NCI-H1694 treated with DMSO at 0.1 percent for 48 hours (cell line): ENCODE measurements at places on chromosomes 4 and X.
A peak's percentile ranks its signal among the peaks of the same experiment; 100 is the strongest.

GRCh38 chr4:99723612-99724011 is 66.0 kb upstream of the C4orf54 start:
- no peak for DNase-seq

DNA sequence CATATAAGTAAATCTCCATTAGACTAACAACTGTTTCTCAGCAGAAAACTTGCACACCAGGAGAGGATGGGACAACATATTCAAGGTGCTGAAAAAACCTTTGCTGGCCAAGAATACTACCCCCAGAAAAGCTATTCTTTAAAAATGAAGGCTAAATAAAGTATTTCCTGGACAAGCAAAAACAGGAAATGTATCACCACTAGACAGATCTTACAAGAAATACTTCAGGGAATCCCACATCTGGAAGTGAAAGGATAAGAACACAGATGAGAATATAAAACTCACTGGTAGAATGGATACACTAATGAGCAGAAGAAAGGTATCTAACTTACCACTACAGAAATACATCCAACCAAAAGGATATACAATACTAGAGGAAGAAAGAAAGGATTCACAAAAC is 27.0 kb upstream of the ADH1C start:
- no peak for DNase-seq

DNA sequence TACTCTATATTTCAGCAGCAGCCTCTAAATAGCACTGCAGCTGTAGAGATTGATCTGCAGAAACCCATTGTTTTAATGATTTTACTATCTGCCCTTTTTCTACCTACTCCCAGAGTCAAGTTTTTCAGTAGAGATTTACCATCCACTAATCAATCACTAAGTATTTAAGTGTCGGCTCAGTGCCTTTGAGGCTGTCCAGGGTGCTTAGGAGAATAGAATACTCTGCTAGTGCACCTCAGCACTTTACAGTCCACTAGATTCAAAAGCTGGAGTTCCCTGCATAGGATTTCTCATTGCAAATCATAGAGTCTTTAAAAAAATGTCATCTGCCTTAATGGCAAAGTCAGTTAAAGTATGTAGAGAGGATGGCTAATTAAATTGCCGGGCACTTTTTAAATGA is 29.6 kb upstream of the ANAPC4 start:
- DNase-seq, result no peak

DNA sequence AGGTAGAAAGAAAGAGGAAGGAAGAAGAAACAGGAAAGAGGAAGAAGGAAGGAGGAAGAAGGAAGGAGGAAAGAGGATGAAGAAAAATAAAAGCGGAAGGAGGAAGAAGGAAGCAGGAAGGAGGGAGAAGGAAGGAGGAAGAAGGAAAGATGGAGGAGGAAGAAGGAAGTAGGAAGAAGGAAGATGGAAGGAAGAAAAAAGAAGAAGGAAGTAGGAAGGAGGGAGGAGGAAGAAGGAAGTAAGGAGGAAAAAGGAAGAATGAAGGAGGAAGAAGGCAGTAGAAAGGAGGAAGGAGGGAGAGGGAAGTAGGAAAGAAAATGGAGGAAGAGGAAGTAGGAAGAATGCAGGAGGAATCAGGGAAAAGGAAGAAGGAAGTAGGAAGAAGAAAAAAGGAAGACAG is 191.1 kb upstream of the TBL1X start:
- DNase-seq, result no peak

DNA sequence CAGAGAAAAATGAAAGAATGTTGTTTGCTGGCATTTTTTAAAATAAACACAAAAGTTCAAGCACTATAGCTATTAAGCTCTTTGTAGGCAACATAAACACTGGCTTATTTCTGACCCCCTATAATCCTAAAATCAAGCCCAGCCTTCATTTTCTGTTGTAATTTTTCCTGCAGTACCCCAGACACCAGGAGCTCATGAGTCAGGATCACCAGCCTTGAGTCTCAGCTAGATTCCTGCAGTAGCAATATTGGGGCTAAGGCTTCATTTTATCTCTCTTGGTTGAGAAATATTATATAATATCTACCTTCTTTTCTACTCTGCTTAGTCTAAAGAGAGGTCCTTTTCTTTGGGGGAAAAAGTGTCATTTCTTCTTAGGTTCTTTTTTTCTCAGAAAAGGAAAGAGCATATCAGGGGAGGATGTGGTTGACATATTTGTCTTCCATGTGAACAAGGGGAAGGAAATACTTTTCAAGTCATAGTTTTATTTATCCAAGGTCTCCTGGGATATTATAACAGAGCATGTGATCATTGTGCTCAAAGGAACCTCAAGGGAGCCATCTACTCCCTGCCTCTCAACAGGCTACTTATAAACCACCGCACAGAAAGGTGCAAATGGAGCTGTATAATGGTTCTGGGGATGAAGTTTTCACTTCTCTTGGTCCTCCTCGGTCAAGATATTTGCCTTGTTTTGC is 678.3 kb upstream of the NR3C2 start:
- no peak for DNase-seq

GRCh38 chr4:1192091-1192492 is 19.7 kb upstream of the SPON2 start:
- peak; percentile 44 for DNase-seq

DNA sequence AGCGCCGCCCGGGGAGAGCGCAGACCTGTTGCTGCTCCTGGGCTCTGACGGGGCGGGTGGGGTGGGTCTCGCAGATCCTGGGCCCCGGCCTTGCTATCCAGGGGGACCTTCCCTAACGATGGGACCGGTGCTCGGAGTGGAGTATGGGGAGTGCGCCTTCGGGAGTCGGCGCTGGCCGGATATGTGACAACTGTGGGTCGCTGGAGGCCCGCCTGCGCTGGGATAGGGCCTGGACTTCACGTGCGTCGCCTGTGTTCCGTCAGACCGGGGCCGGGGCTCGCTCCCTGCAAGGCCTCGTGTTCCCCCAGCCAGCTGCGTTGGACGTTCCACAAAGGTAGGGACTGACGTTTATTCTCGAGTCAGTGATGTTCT is 1.3 kb downstream of the TBL1X start:
- DNase-seq, result no peak

DNA sequence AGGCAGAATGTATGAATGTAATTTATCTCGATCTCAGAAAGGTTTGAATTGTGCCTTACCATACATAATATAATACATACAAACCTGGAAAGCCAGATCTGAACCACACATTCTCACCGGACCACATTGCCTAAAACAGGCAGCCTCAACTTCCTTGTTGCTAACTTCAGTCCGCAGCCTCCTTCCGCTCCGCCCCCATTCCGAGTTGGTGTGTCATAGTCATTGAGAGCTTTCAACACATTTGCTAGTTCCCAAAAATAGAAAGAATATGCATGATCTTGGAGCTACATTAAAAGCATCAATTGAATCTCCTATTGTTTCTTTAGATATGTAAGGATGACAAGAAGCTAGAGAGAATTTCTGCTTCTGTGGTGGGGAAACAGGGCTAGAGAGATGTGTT is 127.2 kb downstream of the ARHGEF9 start:
- no peak for DNase-seq

DNA sequence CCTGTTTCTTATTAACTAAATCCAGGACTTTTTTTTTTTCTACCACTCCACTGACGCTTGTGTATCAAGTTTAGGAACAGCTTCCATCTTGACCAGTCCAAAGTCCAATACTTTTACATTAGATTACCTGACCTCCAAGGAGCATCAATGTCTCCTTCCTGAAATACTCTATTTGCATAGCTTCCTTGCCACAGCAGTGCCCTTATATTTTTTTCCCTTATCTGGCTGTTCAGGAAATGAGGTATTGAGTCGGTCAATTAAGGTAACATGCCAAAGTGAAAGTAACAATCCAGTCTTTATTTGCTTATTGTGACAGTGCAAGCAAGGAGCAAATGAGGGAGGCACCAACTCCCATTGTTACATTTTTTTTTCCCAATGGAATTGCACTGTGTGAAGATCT is 730.8 kb upstream of the NDST4 start:
- DNase-seq, result no peak

- DNase-seq, result no peak
Measured at GRCh38 chr4:159127745-159128518, 25.1 kb downstream of the RAPGEF2 start.

DNA sequence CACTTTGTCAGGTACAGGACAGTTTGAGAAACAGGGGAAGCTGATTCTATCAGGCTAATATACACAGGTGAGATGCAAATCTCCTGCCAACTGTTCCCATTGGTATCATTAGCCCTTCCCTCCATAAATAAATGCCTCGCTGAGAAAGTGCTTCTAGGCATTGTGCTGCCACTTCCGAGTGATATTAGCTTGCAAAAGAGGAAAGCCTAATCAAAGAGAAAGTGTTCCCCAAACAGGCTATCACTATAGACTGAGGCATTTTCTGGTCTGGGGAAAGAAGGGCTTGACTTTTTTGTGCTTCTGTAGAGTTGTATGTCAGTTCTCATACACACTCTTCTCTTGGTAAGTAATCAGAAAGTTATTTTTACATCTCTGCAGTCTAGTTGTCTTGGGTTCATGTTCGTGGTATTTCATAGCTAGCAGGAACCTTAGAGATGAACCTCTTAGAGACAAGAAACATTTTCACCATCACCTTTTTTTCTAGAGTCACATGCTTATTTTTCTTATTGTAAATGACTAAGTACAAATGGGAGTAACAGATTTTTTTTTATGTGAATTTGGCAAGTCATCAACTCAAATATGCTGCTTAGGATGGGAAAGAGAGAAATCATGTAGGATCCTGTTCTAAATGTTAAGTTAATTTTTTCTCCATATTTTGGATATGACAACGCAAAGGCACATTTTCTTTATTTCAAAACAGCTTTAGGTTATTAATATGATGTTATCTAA is 1009.8 kb downstream of the ADGRL3 start:
- no peak for DNase-seq

GRCh38 chrX:19832191-19832965 is 55.0 kb downstream of the SH3KBP1 start:
- DNase-seq, result no peak

GRCh38 chr4:48752246-48752645 is 27.8 kb downstream of the FRYL start:
- DNase-seq, result no peak

DNA sequence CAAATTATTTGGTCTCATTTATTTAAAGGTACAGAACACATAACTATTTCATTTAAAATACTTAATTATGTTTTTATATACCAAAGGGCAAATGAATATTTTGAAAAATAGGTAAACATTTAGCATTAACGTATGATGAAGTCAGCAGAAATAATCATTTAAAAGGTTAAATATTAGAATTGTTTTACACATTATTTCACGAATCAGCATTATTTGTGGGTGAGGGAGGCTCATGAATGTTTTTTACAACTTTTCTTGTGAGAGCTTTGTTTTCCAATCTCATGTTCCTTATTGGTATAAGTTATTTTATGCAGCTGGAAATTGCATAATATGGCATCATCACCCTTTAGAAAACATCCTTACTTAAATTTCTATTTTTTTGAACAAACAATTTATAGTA is 73.9 kb upstream of the FSTL5 start:
- DNase-seq, result no peak

DNA sequence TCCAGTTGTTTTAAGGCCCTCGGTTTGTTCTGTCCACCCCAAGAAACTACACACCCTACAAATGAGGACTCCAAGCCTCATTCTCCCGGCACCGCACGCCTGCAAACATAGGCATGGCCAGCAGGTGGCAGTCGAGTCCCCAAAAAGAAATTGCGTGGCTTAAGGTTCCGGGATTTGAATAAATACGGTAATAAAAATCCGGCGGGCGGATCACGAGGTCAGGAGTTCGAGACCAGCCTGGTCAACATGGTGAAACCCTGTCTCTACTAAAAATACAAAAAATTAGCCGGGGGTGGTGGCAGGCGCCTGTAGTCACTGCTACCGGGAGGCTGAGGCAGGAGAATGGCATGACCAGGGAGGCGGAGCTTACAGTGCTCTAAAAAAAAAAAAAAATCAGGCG is 21.8 kb upstream of the CSF2RA start:
- no peak for DNase-seq

DNA sequence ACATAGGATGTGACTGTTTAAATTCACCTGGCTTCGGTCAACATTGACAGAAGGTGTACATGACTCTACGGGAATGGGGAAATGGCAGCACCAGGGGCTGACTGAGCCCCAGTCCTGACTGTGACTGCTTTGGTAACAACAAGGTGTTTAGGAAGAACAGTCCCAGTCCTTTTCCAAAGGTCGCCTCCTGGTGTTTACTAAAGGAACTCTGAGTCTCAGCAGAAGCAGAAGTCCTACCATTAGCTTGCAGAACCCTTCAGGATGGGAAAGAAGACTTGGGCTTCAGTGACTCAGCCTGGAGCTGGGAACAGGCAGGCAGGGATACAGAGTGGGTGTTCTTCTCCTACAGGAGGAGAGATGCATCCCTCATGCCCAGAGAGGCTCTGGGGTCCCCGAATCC is 103.3 kb downstream of the MGST2 start:
- no peak for DNase-seq

DNA sequence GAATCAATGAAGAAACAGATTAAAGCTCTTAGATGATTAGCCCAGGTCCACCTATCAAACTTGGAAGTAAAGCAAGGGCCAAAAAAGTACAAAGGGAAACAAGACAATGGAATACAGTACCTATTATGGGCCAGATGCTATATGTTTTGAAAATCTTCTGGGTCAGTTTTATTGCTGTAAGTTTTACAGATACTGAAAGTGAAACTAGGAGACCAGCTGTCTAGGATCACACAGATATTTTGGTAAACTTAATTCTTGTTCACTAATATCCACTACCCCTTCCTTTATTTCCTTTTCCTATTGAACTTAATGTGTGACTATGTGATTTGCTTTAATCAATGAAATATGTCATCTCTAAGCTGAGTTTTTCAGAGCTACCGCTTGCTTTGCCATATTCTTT is 505.4 kb upstream of the PITX2 start:
- DNase-seq, result no peak

DNA sequence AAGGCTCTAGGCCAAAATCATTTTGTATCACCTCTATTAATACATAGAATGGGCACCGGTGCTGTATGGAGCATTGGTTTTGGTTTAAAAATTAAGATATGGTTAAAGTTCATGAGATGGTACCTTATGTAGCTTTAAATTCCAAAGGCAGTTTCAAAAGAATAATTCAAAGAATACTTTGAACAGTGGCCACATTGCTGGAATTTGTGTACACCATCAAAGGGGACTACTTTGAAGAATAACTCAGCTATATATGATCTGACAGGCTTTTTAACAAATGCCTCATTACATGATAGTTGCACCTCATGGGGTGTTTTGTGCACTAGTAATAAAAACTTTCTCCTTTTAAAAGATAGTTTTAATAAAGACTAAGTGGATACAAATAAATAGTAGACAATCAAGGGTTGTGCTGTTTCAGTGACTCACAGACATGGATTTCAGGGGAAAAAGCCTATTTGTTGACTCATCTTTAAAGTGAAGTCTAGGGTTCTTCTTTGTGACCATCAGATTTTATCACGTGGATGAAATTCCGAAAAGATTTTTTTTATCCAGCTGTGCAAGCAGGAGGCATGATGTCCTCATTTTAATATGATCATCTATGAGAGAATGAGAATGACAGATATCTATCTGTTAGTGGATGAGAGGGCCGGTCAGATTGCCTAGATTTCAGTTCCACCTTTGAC is 12.8 kb downstream of the MTM1 start:
- DNase-seq, result no peak

GRCh38 chrX:38652934-38653442 is 91.6 kb downstream of the TSPAN7 start:
- DNase-seq, result no peak
